ENCODE measurements at places on chromosomes 4 and X.

DNA sequence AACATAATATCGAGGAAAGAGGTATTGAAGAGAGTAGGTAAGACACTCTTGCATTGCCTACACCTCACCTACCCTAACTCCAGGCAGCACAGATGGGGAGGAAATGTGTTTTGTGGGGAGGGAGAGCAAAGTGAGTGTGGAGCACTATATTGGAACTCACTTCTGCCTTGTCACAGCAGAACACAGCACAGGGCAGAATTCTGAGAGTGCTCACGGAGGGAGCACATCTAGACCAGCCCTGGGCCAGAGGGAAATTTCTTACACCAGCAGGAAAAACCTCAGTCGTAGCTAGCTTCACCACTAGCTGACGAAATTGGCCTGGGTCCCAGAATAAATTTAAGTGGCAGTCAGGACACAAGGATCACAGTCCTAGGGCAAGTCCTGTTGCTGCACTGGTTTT lies 517.3 kb downstream of the TMA16 start:
- no peak for DNase-seq

DNA sequence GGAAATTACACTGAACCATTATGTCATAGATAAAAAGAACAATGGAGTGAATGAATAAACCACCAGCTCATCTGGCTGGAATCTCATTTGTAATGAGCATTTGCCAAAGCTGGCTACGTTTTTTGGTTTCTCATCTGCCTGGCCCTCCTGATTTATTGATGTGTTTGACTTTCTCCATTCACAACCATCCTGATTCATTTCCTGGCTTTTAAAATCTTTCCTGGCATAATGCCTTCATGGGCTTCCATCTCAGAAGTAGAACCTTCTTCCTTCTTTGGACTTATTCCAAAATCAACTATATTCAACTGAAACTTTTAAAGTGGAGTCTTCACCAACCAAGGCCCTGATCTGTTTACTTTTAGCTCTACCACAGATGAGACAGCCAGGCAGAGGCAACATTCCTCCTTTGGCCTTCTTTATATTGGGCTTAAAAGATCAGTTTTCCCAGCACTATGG lies 36.0 kb upstream of the ARSJ start:
- peak; percentile 92 for DNase-seq

DNA sequence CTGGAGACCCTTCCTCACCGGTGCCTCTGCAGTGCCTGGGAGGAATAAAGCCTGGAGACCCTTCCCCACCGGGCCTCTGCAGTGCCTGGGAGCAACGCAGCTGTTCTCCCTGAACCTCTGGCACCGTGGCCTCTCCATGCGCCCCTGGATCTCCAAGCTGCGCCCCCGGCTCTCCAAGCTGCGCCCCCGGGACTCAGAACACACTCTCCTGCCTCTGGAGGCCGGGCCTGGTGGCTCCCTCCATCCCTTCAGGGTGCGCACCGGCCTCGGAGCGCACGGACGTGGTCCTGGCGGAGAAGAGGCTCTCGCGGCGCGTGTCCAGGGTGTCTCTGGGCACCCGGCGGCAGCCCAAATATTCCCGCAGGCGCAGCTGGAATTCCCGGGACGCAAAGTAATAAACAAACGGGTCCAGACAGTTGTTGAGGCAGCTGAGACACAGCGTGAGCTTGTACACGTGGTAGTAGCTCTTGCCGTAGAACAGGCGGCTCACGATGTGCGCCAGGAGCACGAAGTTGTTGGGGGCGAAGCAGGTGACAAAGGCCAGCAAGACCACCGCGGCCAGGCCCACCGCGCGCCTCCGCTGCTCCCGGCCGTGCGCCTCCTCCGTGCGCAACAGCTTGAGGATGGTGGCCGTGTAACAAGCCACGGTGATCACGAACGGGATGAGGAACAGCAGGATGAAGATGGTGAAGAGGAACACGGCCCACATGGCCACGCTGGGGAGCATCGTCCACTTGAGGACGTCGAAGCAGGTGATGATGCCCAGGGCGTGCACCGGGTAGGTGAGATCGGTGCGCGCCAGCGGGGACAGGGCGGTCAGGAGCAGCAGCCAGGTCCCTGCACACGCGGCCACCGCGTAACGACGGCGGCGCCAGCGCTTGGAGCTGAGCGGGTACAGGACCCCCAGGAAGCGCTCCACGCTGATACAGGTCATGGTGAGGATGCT lies 12.8 kb upstream of the ASMTL start:
- DNase-seq = no peak

- DNase-seq = no peak
Observed at GRCh38 chr4:6150046-6150735, 50.2 kb downstream of the JAKMIP1 start.

DNA sequence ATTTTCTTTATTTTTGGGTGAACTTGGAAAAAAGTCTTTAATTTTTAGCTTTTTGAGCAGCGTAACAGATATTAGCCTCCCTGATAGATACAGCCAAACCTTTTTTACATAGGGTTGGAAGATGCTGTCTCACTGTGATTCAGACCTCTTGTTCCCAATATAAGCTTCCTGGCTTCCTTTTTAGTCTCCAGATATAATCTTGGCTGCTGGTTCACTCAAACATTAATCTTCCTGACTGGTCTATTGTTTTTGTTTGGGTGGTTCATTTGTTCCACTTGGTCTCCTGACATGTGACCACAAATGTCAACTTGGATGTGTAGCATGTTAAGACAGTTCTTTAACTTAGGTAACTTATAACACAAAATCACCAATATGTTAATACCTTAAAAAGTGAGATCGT lies 23.0 kb downstream of the RPA4 start:
- no peak for DNase-seq

DNA sequence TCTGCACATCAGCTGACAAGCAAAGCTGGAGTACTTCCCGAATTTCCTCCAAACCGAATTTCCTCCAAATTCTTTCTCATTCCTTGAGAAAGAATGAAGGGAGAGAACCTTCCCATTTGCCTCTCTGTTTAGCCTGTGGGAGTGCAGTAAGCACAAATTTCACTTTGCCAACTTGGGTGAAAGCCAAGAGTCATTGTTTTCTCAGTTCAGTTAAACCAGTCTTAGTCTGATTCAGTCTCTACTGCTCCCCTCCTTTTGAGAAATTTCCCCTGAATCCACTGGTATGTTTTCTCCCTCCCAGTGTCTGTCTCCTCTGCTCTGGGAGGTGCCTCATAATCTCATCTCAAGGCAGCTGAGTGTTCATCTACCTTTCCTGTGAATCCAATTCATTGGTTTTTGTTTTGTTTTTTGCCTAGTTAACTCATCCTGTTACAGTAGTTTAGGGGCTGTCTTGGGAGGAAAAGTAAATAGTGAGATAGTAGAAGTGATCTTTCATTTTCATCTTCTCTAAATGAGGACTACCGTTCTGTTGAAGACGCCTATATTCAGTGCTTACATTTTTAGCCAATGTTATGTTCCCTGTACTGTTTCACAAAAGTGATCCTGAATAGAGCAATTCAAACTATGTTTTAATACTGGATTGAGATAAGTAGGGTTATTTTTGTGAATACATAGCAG lies 49.0 kb downstream of the SYTL5 start:
- peak; percentile 12 for DNase-seq

GRCh38 chrX:21438792-21439191 lies 64.6 kb downstream of the CNKSR2 start:
- DNase-seq = no peak

DNA sequence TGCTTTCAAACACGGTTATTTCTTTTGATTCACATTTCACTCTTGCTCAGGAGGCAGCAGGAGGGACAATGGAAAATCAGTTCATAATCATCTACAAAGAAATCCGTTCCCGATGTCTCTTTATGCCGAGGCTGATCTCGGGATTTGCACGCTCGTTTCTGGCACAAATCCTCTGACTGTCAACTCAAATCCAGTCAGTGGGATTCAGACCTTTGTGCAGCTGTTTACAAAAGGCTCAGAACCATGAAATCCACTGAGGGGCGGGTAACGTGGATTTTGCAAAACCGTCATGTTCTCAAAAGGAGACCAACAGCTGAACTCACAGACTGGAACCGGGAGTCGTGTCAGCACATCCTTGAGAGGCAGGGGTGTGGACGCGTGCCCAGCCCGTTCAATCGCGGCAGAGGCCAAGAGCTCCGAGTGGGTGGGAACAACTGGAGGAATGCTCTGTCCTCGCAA lies 46.4 kb downstream of the ACOX3 start:
- DNase-seq = peak; percentile 51

- DNase-seq = peak; percentile 46
Observed at GRCh38 chrX:45806410-45807121, 605.9 kb upstream of the DIPK2B start.

DNA sequence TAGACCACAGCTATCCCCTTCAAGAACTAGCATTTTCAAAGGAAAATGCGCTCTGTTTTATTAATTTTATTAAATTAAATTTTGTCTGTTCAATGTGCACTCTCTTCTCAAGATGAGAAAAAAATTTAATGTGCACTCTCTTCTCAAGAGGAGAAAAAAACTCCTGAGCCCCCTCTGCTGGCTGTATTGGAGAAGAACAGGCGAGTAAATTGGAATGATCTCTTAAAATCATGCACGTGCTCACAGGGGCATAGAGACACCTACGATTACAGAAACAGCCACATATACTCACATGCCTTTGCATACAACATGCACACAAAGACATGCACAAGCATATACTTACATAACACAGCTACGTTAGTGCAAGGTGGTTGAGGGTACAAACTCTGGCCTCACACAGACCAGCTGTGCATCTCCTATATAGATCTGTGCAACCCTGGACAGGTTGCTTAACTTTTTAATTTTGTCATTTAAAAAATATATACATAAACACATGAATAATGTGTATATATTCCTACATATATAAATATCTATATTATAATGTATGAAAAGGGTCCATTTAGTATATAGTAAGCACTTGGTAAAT lies 176.2 kb upstream of the CXorf66 start:
- DNase-seq = peak; percentile 46

- no peak for DNase-seq
Observed at GRCh38 chr4:116480546-116480945, 604.8 kb downstream of the TRAM1L1 start.

DNA sequence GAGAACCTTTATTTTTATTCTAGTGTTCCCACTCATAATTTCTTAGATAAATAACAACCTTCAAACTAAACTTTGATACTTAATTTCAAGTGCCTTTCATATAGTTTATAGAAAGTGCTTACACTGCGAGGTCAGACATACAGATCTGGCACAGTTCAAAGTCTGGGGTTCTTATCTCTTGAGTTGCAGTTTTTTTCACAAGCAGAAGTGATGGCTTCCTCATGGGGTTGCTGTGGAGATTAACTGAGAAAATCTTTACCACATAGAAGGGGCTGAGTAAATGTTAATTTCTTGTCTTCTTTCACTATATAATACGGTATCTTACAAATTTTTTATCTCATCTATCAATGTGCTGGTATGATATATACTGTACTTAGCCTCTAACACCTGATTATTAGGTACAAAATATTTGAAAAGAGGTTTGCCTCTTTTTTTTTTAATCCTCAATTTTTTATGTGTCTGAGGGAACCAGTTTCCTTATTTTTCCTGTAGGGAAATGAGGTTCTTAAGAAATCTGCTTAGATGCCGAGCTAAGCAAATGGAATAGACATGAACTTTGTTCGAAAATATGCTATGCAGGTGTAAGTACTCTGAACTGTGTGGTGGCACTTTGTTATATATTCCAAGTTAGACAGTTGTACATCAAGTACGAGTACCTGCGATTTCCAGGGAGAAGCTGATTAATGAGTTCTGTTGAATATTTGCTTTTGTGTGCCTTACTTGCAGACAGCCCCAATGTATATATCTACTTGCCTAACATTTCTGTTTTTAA lies 3.3 kb downstream of the ING2 start:
- DNase-seq = no peak

DNA sequence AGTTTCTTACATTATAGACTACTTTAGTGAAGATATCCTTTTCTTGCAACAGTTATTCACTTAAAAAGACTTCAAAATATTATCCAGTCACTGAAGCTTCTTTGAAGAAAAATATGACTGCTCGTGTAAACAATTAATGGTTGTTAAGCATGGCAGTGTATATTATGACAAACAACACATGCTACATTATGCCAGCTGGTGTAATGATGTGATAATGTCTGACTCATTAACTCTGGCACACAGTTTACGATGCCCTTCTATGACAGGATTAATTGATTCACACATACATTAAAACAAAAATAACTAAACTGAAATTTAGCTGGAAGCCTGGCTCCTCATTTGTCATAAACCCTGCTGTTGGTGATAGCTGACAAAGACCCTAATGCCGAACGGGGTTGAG lies 22.4 kb downstream of the GK2 start:
- no peak for DNase-seq

DNA sequence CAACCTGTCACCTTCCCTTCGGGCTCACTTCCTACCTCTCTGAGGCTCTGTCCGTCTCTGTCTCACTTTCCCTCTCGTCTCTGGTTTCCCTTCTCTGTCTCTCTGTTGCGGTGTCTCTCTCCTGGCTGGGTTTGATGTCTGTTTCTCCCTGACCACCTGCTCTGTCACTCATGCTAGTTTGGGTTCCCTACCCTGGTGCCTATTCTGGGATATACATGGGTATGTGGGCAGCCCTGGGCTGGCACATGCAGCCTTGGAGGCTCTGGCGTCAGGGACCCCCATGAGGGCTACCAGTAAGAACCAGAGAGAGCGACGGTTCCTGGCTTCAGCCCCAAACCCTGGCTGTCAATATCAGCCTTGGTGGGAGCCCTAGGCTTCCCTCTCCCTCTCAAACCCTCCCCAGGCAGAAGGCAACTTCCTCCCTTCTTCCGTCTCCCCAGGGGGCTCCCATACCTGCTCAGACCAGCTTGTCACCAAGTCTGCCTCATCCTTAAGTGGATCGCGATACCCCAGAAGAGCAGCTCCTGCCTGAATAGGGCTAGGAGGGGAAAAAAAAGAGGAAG lies 314 bp downstream of the DNASE1L1 start:
- no peak for DNase-seq

DNA sequence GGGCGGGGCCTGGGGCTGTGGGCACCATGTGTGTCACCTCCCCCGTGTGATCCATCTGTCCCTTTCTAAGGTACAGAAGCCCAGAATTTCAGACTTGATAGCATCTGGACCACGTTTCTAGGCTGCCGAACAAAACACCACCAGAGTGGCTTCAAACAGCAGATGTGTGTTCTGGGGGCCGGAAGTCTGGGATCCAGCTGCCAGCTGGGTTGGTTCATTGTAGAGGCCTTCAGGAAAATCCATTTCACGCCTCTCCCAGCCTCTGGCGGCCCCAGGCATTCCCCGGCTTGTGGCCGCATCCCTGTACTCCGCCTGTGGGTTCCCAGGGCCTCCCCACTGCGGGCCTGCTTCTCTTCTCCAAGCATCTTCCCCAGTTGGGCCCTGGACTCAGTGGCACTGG lies 39.6 kb upstream of the GPR78 start:
- DNase-seq = no peak

DNA sequence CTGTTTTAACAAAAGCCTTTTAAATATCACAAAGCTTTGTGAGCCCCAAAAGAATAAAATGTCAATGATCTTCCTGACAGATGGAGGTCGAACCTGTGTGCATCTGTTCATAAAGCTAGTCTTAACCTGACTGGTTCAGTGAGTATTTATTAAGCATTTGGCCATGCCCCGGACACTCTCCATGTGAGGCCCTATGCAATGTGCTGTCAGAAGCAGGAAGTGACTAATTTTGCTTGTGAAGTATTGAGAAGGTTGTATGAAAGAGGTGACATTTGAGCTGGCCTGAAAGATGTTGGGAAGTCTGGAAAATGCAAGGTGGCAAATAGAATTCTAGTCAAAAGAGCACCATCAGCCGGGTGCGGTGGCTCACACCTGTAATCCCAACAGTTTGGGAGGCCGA lies 171.4 kb downstream of the MSL3 start:
- no peak for DNase-seq

All from AG08395 (cell line).